ENCODE measurements at places on chromosomes 1 and 21.

GRCh38 chr1:103958699-103959098, 209.0 kb downstream of the AMY1C start:
- DNase-seq: no peak

GRCh38 chr1:92323473-92324453, 24.9 kb downstream of the RPAP2 start:
- DNase-seq: no peak

DNA sequence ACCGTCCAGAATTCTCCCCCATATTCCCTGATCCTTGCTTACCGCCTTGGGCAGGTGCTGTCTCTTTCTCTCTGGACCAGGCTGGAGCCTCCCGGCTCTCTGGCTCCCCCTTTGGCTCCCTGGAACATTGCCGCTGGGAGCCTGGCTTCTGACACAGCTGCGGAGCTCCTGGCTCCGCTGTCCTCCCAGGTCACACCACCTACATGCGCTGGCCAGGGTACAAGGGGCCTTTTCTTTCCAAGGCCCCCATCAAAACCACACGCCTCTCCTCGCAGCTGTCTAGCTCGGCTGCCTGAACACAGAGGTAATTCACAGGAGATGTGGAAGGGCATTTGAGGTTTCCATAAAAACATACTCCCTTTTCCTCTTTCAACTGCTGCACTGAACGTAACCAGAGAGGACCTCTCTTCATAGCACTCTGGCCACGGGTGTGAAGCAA, 7.5 kb upstream of the ZNF648 start:
- no peak for DNase-seq

DNA sequence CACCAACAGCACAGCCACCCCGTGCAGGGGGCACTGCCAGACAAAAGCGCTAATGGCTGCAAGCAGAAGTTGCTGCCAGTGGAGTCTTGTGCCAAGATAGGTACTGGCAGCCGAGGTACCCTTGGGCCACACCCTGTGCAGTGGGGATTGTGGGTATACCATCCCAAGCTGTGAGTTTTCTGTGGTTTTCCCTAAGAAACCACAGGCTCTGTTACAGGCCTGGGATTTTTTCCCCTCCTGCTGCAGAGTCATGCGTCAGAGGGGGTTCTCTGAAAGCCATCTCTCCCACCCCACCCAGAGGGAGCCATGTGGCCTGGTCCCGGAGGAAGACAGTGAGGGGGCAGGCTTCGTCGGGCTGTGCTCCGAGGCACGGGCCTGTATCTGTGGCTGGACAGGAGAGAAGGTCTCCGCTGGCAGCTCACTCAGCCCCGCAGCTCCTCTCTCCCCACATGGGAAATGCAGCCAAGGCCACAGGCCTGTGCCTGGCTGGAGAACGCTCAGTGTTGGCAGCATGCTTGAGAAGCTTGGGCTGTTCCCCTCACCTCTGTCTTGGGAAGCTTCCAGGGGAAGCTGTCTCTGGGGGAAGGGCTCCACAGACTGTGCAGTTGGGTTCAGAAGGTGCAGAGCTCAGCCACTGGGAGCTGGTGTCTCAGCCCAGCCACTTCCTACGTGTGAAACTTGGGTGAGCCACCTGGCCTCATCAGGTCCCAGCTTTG, 42.5 kb downstream of the NEK2 start:
- DNase-seq: peak; percentile 89

GRCh38 chr1:199297174-199297573, 658.3 kb downstream of the PTPRC start:
- DNase-seq: peak; percentile 67

- peak; percentile 91 for DNase-seq
Measured at GRCh38 chr21:37658817-37659458, 257.3 kb downstream of the KCNJ6 start.

- DNase-seq: no peak
Measured at GRCh38 chr1:153673511-153673910, 2.7 kb upstream of the ILF2 start.

DNA sequence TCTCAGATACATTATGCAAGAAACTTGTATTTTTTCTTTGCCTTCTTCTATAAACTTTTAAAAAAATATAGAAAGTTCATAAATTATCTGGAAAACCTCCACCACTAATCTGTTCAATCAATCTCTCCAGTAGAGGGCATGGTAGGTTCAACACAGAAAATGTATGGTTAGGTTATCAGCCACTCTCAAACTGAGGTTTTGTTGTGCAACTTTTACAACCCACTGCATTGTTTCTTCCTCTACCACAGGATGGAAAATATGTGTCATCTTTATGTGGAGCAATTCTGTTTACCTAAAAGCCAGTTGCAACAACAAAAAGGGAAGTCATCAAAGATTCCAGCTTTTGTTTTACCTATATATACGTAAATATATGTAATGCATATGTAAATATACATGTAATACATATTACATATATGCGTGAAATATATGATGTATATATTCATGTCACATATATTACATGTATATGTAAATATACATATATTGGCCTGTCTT, 3.0 kb upstream of the RGS2 start:
- DNase-seq: peak; percentile 98

- DNase-seq: no peak
Measured at GRCh38 chr1:30274173-30274970, 449.0 kb downstream of the MATN1 start.

GRCh38 chr21:14768042-14768441, 221.9 kb upstream of the SAMSN1 start:
- no peak for DNase-seq

- DNase-seq: no peak
Measured at GRCh38 chr1:167924102-167924501, 10.2 kb upstream of the ADCY10 start.

GRCh38 chr1:107056426-107057196, at the start of gene PRMT6:
Gene PRMT6 (plus strand): TSS chr1:107056674. CDS start chr1:107056716, 42 bp downstream.
- peak; percentile 74 for DNase-seq

- no peak for DNase-seq
Measured at GRCh38 chr1:17403081-17403480, 31.1 kb downstream of the PADI6 start.

DNA sequence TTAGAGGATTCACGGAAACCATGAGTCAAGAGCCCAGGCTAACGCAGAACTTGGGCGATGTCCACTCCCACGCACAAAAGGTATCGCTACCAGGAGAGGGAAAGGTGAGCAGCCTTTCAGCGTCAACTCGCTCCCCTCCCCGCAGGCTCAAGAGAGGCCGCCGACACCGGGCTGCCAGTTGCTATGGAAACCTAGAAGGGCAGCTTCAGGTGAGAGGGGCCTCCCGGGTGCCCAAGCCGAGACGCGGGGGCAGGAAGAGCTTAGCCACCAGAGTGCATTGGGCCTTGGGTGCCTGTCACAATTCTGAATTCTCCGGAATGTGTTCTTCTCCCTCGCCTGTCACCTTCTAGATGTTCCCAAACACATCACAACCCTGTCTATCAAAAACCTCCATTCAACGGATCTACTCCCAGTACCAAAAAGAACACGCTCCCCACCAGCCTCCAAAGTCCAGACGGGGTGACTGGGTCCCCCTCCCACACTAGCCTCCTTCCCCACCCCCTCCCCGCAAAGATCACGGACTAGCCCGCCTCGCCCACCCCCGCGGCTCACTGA, 694 bp downstream of the MEAF6 start:
- no peak for DNase-seq

- no peak for DNase-seq
Measured at GRCh38 chr1:207938016-207938415, 27.1 kb upstream of the CD34 start.

- DNase-seq: no peak
Measured at GRCh38 chr1:193033610-193034009, 25.6 kb downstream of the UCHL5 start.

GRCh38 chr1:101044749-101045148, 19.2 kb upstream of the DPH5 start:
- peak; percentile 3 for DNase-seq

DNA sequence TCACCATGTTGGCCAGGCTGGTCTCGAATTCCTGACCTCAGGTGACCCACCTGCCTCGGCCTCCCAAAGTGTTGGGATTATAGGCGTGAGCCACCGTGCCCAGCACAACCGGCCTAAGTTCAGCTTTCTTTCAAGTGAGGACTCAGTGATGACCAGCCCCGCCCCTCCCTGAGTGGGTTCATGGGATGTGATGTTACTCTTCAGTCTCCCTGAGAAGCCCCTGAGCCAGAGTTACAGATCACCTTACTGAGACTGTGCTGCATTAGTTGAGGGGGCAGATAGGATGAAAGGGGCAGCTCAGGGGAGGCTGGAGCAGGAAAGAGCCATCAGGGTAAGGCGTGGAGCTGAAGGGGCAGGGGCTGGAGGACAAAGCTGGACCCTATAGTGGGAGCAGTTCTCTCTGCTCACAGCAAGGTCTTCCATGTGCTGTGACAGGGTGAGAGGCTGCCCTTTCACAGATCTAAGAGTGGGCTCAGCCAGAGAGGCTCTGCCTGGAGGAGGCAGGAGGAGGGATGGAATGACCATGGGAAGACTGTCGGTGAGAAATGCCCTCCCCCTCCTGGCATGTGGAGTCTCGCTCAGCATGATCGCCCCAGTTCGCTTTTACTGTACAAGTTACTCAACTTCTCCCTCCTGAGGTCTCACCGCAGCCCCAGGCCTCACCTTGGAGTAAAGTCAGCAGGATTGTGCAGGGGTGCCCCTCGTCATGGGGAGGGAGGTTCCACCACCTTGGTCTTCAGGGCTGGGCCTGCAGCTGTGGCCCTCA, 13.4 kb downstream of the SH2D2A start:
- peak; percentile 66 for DNase-seq

GRCh38 chr1:236602171-236602570, 2.1 kb downstream of the HEATR1 start:
- peak; percentile 58 for DNase-seq

Data from amniotic epithelial cell (primary cell).